Stimulated activated CD4-positive, alpha-beta T cell treated with anti-CD3 and anti-CD28 coated beads, TNF-alpha, amount 100 ng/mL, for 4 hours (primary cell): ENCODE measurements at places on chromosomes 1 and 21.

- DNase-seq: no peak
These were observed 32.9 kb downstream of the KIFAP3 start for GRCh38 chr1:170041423-170042192.

DNA sequence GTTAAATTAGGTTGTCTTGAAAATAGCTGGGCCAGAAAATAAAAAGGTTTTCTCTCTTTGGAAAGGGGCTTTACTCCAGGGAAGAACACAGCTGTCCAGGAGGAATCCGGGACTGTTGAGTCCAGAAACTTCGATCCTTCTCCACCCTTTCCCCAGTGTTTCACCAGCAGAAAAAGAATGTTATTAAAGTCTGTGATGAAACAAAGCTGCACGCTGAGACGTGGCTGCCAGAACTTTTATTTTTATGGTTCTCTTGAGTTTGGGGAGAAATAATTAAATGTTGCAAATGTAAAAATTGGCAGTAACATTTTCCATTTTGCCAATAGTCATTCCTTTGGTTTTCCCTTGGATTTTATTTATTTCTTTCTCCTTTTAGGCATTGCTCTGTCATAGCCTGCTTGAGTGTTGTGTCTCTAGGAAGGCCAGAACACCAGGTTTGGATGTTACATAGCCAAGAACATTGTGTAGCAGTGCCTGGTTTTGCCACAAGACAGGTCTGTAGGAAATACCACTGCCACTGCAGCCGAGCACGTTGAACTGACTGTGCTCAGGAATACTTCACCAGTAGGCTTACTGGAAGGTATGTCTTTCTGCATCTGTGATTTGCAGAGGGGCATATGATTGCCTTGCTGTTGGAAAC lies 87.4 kb downstream of the ROR1 start:
- DNase-seq: no peak

GRCh38 chr1:205435578-205436573 lies 14.0 kb upstream of the LEMD1 start:
- no peak for DNase-seq

DNA sequence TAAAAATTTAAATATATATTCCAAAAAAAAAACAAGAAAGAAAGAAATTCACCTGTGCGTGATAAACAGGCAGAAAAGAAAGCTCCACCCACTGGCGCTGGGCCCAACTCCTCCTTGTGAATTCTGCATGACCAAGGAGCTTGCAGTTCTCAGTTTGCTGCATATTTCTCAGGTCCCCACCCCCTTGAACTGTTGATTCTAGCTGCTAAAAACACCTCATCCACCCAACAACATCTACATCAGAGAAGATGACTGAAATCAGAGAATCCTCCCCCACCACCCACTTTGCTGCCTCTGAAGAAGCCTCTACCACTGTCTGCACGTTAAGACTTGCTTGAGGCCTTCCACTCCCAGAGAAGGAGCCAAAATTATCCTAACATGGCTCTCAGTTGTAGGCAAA lies 104.8 kb downstream of the RGS2 start:
- DNase-seq: no peak

- no peak for DNase-seq
These were observed 105.4 kb downstream of the PTPN14 start for GRCh38 chr1:214445831-214446614.

- DNase-seq: peak; percentile 2
These were observed 369.6 kb downstream of the RYR2 start for GRCh38 chr1:237411621-237412020.

DNA sequence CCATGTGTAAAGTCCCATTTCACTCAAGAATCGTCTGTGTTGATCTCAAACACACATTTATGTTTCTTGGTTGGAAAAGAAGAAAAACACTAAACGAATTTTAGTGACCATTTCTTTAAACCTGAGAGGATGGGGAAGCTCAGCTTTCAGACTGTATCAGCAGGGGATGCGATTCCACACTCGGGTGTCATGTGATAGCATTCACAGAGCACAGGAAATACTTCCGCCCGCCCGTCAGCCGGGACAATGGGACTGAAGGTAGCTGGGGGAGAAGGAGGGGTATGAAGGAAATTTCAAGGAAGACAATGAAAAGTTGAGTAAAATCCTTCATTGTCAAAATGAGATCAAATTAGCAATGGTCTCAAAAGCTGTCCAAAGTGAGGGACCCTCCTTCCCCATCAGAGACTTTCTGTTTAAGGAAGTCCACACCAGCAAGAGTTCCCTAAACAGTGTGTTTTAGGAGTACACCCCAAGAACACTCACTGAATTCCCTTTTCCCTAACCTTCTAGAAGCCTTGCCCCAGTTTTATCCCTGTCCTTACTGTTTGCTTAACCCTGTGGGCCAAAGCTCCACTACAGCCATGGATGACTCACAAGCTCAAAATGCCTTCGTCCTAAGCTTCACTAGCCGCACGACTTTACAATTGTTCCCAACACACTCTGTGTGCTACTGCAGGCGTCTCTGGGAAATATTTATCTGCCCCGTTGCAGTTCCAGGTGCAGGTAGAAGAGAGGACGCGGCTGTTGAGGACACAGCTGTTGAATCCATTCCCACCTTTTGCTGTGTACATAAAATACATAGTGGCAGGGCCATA lies 51.4 kb upstream of the SIM2 start:
- DNase-seq: no peak

- DNase-seq: no peak
These were observed 2.8 kb upstream of the ECE1 start for GRCh38 chr1:21292984-21293536.

DNA sequence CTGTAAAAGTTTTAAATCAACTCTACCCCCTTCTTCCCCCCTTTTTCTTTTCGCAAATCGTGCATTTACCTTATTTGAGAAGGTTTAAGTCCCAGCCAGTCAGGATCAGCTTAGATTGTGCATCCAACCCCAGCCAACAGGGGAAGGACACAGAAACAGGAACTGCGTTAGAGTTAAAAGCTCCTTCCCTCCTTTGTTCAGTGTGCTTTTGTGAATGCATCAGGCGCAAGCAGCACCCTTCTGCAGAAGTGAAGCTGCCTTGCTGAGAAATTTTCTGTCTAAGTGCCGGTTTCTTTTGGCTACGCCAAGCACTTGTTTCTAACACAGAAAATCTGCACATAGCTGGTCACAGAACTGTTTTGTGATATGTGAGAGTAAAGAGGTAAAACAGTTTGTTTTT lies 56.2 kb upstream of the PRRC2C start:
- no peak for DNase-seq

GRCh38 chr1:54008876-54009275 lies 9.1 kb downstream of the LDLRAD1 start:
- DNase-seq: no peak

DNA sequence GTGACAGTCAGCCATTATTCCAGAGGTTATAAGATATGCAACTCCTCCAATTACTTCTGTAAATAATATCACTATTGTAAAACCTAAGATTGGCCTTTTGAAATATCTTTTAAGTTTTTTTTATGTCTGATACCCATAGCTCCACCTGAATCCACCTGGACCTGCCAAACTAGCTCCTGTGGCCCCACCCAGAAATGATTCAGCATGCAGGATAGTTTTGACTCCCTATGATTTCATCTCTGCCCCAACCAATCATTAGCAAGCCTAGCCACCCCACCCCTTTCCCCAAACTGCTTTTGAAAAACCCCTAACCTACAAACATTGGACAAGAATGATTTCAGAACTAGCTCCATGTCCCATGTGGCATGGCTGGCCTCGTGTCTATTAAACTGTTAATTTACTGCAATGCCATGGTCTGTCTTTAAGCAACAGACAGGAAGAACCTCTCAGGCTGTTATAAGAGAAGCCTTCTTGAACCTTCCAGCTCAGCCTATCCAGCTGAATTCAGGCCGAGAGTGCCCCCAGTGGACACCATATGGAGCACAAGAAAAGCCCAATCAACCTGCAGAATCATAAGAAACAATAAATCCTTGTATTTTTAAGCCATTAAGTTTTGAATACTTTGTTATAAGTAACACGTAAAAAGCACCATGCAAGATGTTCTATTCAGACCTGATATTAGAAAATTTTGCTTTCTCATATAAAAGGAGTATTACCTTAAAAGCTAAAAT lies 263.0 kb upstream of the ZRANB2 start:
- no peak for DNase-seq

DNA sequence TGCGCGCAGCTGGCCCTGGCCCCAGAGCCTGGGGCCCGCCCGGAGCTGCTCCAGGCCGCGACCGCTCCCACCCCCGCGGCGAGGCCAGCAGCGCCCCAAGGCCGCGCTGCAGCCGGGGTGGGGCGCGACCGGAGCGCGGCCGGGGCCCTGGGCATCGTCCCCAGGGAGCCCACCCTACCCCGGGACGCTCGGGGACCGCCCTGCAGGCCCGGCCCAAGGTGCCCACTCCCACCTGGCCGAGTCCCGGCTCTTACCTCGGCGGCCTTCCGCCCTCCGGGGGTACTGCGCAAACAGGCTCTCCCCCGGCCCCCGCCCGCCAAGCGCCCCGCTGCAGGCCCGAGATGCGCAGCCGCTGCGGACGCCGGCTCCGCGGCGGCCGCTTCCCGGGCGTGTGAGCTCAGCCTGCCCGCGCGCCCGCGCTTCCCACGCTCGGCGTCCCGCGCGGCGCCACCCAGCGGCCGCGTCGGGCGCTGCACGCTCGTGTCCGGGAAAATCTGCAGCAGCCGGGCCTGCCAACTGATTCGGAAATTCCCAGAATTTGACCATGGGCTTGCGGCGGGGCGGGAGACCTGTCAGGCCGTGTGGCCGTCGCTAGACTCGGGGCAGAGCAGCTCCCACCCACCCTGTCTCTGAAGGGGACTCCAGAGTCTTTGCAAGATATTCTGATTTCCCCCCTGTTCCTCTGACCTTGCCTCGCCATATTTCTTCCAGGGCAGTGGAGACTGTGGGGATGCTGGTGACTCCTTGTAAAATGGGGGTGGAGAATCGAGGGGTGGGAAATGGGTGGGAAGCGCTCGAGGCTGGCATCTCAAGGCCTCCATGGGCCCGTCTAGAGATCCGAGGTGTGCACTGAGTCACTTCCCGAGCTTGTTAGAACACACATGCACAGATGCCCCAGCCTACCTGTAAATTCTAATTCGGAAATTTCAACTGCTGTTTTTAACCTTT lies 41.9 kb downstream of the CD34 start:
- peak; percentile 53 for DNase-seq

- DNase-seq: no peak
These were observed 22.6 kb upstream of the KCNQ4 start for GRCh38 chr1:40760984-40761383.

GRCh38 chr1:6278263-6278662 lies 17.4 kb upstream of the GPR153 start:
- no peak for DNase-seq

DNA sequence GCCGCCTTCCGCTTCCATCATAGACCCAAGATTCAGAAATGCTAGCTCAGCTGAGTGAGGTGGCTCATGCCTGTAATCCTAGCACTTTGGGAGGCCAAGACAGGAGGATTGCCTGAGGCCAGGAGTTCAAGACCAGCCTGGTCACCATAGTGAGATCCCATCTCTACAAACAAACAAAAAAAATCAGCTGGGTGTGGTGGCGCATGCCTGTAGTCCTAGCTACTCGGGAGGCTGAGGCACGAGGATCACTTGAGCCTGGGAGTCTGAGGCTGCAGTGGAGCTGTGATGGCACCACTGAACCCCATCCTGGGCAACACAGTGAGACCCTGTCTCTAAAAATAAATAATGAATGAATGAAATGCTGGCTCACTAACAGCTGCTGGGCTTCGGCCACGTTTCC lies 39.7 kb downstream of the TOMM20 start:
- DNase-seq: no peak

DNA sequence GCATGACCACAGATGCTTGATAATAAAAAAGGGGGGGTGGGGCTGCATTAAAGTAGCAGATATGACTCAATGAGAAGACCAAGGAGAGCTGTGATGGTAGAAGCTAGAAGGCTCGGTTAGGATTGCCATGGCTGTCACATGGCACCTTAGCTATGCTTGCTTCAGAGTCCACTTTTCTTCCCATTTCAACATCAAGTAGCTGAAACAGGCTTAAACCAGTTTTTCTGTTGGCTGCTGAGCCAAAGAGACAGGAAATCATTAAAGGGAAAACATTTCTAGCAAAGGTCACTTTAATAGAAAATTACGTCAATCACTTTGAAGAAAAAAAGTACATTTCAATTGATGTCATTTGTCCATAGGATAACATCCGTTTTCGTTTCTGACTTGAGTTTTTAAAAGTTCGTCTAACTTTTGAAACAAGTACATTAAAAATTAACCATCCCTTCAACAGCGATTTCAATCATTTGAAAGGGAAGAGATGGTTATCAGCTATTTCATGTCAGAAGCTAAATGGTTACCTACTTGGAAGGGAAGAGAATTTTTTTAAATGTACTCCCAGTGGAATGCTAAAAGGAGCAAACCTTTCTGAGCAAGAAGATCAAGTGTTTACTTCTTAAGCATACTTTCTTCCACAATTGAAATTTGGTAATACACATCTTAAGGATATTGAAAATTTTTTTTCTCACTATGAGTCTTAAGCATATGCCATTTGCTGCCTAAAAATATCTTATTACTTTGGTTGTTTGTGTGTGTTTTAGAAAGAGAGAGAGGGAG lies 488.1 kb upstream of the PRMT6 start:
- no peak for DNase-seq

GRCh38 chr1:21607549-21608529 lies 61.3 kb downstream of the RAP1GAP start:
- DNase-seq: peak; percentile 9

DNA sequence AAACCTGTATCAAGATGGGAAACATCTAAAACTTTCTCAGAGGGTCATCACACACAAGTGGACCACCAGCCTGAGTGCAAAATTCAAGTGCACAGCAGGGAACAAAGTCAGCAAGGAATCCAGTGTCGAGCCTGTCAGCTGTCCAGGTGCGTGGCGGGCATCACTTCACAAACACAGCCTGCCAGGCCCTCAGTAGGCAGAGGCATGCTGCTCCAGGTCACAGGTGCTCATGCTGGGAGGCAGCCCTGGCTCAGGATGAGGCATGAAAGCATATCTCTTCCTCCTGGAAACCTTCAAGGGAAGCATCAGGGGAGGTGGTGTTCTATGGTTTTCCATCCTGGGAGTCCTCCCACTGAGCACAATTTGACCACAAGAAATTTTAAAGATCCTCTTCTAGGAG lies 6.3 kb downstream of the CD2 start:
- DNase-seq: no peak

- no peak for DNase-seq
These were observed 61.9 kb downstream of the TIAM1 start for GRCh38 chr21:31282095-31282709.

GRCh38 chr1:85865213-85865612 lies 157.0 kb upstream of the ZNHIT6 start:
- DNase-seq: no peak

- DNase-seq: no peak
These were observed 15.8 kb upstream of the TRIM45 start for GRCh38 chr1:117137281-117137855.

GRCh38 chr1:3735688-3736087 lies 16.6 kb upstream of the CCDC27 start:
- DNase-seq: no peak

- no peak for DNase-seq
These were observed 397.9 kb downstream of the HHAT start for GRCh38 chr1:210726621-210727020.

DNA sequence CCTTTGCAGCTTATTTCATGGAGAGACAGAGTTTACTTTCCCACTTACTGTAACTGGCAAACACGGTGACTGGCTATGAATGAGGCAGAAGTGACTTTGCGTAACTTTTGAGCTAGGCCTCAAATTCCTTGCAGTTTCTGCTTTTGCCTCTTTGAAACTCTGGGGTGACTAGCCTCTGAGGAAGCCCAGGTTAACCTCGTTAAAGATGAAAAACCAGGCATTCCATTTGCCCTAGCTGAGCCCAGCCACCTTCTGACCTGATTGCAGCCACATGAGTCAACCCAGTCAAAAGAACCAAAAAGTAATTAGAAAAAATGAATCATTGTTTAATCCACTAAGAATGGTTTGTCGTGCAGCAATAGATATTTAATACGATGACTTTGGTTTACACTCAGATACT lies 20.4 kb downstream of the PRMT6 start:
- DNase-seq: no peak

GRCh38 chr1:70355111-70355407 lies 537 bp upstream of the ANKRD13C start:
- no peak for DNase-seq
